ENCODE measurements at places on chromosomes 6 and 20.

- no peak for DNase-seq
Observed at GRCh38 chr20:55166063-55166462, 690.7 kb downstream of the DOK5 start.

GRCh38 chr20:36666181-36666740 is 20.3 kb upstream of the SLA2 start:
- DNase-seq: no peak

DNA sequence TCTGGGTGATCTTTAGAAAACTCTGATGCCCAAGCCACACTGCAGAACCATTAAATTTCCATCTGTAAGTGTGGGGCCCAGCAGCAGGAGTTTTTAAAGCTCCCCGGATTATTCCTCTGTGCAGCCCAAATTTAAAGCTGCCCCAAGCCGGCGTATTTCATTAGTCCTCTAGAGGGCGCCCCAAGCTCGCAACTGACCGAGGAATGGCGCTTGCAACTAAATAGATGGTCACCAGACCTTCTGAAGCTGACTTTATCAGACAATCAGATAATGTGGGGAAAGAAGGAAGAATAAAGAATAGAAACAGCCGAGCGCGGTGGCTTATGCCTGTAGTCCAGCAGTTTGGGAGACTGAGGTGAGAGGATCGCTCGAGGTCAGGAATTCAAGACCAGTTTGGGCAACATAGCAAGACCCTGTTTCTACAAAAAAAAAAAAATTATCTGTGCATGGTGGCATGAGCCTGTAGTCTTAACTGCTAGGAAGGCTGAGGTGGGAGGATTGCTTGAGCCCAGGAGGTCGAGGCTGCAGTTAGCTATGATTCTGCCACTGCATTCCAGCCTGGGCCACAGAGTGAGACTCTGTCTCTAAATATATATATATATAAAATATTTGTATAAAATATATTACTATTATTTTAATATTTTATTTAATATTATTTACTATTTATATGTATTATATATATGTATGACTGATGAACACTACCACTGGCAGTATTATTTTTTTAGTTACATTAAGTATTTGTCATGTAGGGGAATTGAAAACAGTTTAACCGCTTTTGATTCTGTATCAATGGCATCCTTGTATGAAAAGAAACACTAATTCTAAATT is 56.0 kb downstream of the OTOR start:
- peak; percentile 23 for DNase-seq

- DNase-seq: no peak
Observed at GRCh38 chr6:65566117-65566516, 140.9 kb downstream of the EYS start.

DNA sequence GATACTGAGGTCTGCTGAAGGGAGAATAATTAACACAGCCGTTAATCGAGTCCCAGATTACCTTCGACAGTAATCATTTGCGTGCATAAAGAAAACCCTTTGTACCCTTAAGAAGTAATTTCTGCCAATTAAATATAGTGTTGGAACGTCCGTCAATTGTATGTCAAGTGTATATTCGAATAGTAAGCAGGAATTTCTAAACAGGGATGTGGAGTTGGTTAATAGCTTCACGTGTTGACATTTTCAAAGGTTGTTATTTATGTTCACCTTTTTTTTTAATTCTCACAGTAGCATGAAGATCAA is 798 bp upstream of the SNAP91 start:
- no peak for DNase-seq

GRCh38 chr6:156791320-156791850 is 14.2 kb downstream of the ARID1B start:
- no peak for DNase-seq

Measured in GM04504 (cell line).